ENCODE measurements at places on chromosomes 3 and 15.

DNA sequence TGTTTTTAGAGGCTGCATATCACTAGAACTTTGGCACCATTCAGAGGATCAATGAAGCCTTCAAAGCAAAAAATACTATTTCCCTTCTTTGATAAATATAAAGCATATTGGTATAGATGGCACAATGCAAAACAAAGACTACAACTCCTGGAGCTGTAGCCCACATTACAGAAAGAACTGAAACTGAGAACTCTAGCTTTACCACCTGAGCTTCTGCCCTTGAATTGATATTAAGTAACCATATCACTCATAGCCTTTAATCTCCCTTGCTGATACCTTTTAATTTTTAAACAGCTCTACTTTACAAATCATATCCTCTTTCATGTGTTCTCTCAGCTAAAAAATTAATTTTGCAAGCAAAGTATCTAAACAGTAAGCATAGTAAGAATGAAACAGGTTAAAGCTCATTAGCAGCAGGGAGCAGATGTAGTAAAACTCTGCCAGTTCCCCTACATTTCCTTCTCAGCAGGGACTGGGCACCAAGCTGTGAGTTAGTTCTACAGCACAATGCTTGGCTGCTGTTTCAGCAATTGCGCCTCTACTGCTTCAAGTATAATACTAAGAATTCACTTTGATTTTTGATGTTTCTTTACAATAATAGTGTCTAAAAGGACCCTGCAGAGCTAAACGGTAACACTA is 97.9 kb upstream of the NANOGP8 start:
- no peak for DNase-seq

GRCh38 chr3:154427685-154428285 is 2.2 kb downstream of the GPR149 start:
- no peak for DNase-seq

DNA sequence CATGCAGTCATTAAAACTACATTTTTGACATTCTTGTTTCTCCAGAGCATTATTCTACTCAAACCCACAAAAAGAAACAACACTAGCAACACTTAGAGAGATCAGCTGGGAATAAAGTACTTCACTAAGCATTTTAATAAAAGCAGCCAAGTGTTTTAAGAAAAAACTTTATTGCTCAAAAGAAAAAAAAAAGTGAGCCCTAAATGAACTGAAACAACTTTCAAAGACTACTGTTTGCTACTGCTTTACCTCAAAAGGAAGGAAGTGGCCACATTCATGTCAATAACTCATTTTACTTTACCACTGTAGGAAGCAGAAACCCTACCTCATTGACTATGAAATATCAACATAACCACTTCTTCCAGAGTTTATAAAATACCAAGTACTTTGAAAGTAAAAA is 91.3 kb downstream of the UACA start:
- DNase-seq = no peak

DNA sequence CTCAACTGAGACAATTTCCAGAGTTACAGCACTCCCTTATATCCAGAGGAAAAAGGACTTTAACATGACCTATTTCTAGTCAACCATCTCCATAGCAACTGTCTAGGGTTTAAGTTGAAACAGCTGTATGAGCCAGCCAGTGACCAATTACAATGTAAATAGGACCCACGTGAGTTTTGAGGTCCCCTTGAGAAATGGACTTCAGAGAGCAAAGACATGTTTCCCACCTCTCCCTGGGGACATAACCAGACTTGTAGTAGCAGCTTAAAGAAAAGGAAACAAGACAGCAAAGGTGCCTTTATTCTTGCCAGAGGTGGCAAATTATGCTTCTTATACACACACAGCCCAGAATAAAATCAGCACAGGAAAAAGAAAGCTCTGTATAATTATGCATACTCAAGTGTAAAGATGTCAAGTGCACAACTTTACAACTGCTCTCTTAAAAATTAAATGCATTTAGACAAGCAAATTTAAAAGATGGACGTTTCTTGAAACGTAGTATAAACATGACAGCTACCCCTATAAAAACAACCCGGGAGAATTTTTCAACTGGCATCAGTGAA is 40.2 kb downstream of the SUMF1 start:
- no peak for DNase-seq

DNA sequence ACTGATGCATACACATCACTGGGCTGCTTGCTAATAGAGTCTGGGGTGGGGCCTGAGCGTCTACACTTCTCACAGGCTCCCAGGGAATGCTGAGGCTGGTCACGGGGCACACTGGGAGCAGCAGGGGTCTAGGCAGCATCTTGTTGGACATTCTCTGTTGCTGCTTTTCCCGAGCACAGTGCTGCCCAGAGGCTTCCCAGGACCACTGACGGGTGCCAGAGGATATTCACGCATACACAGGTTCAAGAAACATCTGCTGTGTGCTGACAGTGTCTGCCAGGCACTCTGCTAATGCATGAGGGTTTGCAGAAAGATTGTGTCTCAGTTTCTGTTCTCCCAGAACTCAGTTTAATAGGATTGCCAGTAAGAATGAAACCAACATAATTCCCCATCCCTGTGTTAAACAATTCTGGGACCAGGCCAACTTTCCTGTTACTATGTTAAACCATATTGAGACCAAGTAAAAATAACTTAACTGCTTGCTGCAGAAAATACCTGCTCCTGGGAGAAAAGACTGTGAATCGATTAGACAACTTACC is 23.9 kb upstream of the BCL2L10 start:
- DNase-seq = no peak

DNA sequence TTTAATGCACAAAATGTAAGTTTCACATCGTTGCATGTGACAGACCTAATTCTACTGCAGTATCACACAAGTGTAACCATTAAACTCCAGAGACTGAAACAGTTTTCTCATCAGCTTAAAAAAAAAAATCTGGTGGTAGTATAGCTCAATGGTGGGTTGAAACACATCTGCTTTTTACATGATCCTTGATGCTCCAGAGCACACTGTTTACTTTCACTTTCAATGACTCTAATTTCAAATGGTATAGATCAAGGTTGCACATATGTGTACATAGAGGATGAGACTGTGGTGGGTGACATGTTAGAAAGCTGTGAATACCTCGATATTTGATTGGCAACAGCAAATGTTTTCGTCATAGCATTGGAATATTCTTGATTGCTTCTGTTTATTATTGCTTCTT is 22.4 kb downstream of the MCTP2 start:
- DNase-seq = no peak

- DNase-seq = no peak
Observed at GRCh38 chr3:85576697-85577200, 618.0 kb downstream of the CADM2 start.

DNA sequence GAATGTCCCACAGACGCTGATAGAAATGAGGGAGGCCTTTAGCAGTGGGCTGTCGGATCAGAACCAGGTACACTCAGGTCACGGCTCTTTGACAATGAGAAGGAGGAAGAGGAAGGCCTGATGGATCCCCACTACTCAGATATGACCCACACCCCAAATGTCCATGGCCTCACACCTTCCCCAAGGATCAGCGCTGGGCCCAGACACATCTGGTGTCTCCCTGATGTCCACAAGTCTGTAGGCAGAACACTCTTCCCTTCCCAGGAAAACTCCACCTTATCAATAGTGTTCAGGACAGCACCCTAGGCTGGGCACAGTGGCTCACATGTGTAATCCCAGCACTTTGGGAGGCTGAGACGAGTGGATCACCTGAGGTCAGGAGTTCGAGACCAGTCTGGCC is 33.3 kb upstream of the SFMBT1 start:
- no peak for DNase-seq

DNA sequence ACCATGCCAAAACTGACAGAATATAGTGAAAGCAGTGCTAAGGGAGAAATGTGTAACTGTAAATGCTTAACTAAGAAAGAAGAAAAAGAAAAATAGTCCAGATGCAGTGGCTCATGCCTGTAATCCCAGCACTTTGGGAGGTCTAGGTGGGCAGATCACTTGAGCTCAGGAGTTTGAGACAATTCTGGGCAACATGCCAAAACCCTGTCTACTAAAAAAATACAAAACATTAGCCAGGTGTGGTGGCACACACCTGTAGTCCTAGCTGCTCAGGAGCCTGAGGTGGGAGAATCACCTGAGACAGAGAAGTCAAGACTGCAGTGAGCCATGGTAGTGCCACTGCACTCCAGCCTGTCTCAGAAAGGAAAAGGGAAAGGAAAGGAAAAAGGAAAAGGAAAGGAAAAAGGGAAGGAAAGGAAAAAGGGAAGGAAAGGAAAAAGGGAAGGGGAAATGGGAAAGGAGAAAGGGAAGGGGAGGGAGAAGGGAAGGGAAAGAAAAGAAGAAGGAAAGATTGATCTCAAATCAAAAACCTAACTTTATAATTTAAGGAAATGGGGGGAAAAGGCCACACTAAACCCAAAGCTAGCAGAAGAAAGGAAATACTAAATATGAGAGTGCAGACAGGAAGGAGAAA is 20.3 kb downstream of the C3orf33 start:
- no peak for DNase-seq

DNA sequence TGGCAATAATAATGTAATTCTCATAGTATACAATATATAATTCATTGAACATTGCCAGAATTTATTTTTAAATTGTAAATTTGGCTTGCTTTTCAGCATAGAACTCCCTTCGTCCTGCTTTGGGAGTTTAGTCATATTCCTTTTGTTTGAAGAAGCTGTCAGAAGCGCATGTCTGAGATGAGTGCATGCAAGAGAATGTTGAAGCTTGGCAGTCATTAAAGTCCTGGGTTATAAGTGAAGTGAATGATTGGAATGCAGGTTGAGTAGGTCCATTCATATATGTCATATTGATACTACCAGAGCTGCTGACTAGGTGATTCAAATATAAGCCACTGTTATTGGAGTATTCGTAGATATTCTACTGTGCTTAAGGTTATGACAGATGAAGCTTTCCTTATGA is 243.6 kb upstream of the MDFIC2 start:
- no peak for DNase-seq

GRCh38 chr15:95556225-95556624 is 774.3 kb upstream of the NR2F2 start:
- no peak for DNase-seq

- DNase-seq = no peak
Observed at GRCh38 chr3:123491966-123492587, 43.2 kb upstream of the ADCY5 start.

DNA sequence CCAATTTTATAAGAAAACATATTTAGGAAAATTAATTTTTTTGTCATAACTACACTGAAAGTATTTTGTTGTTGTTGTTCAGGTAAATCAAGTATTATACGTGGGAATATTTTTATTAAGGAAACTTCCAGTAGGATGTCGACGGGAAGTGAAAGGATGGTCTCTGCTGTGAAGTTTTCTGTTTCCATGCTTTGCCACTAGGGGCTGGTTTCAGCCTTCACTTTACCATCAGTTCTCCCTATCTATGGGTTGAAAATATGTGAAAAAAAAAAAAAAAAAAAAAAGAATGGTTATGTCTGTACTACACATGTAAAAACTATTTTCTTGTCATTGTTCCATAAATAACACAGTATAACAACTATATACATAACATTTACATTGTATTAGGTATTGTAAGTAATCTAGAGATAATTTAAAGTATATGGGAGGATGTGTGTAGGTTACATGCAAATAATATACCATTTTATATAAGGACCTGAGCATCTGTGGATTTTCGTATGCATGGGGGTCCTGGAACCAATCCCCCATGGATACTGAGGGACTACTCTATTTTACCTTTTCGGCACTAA is 136.7 kb downstream of the SMAD6 start:
- DNase-seq = no peak

DNA sequence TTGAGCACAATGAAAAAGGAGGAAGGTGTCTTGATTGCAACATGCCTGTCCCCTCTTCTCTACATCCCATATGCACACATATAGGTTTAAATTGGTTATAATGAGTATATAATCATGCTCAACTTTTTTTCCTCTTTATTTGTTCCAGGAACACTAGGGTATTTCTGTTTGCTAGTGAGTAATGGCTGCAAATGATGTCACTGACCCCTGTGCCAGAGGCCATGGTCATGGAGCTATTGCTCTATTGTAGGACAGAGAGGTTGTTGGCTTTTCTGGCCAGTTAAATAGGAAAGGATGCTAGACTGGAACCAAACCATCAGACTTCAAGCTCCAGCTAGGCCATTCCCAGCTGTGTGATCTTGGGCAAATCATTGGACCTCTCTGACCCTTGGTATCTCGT is 9.6 kb downstream of the ARHGEF3 start:
- no peak for DNase-seq

GRCh38 chr15:73900095-73900712 is 26.1 kb upstream of the LOXL1 start:
- no peak for DNase-seq

Measured in stimulated activated CD4-positive, alpha-beta T cell treated with anti-CD3 and anti-CD28 coated beads, Interleukin-1b, Interleukin-23, amount 100 ng/mL, for 1 hour (primary cell).